Muscle of leg (tissue), 16 donors: ENCODE measurements at places on chromosomes 12 and 14.

GRCh38 chr14:29078810-29079522 is 312.4 kb downstream of the FOXG1 start:
- no peak for DNase-seq

- DNase-seq, result no peak
Measured at GRCh38 chr12:127290251-127290650, 976.7 kb upstream of the TMEM132C start.

DNA sequence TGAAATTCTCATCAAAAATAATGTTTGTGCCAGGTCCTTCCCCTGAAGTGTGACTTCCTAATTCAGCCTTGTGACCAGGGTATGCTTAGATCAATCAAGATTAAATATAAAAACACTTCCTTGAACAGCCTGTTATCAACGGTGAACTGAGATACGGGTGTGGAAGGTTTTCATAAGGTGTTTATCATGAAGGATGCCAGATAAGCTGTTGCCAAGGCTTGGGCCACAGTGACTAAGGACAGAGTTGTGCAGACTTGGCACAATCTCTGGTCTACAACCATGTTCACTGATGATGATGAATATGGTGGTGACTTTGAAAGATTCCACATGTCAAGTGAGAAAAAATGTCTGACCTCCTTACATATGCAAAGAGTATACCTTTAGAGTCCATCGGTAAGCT is 51.3 kb upstream of the LIN7A start:
- DNase-seq, result no peak

DNA sequence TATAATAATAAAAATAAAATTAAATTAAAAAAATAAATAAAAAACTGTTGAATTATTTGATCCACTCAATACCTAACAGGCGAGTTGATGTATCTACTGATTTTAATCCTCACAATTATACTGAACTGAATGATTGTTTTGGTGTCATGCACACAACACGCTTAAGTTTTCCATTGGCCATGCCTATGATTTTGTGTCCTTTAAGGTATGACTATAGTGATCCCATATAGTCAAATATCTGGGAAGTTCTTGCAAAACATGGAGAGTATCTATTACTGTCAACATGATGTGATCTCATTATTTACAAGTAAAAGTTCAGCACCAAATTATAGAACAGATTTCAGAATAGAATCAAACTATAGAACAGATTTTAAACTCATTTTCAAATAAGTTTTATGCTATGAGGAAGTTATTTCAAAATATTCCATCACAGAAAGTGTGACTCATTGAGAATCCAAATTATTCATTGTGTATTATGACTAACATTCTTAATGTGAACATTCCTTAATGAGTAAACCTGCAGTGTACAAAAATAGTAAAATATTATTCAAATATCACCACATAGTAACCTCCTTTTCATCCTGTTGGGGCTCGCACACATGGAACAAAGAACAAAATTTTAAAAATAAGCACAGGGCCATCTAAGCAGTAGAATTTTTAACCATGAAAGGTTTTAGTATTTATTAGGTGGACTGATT is 190.4 kb downstream of the SLC25A21 start:
- DNase-seq, result no peak
